ENCODE measurements at places on chromosomes 5 and 9. TPM values are rescaled to one million over a fixed set of nuclear protein-coding genes. Genes with fewer than 3 reads are reported as not detected.

SLC22A4 gene
- 5.7 TPM for total RNA-seq

GRCh38 chr5:37064442-37064841 lies 184.7 kb downstream of the CPLANE1 start:
- DNase-seq: no peak

DNA sequence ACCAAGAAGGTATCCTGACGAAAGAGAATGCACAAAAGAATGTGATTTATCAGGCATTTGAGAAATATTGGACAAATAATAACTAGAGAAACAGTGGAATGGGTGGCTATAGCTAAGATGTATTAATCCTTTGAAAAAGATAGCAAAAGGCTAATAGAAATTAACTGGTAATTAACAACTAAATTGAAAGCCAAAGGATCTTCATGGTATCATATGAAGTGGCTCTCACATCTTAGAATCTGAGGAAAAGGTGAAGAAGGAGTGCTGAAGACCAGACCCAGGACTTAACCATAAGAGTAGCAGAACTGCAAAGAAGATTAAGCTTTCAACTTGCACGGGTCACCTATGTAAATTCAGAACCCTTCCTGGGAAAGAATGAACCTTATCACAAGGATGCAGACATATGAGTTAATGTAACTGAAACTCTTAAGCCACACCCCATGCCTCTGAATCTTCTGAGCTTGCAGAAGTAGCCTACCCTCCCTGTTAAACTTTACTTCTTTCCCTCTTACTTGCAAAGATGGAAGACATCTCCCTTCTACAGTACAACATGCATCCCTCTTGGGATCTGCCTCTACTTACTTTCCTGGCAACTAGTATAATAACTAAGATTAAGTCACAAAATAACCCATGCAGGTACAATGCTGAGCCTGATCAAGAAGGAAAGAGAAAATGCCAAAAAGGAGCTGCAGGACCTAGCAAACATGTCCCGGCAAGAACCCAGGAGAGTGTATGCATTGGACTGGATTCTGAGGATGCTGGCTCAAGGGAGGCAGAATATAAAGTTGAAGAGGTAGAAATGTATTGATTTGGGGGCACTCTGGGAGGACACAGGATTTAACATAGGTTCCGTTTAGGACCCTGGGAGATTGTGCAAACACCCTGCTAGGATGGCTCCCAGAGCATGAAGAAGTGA lies 395.5 kb upstream of the SLC30A5 start:
- no peak for DNase-seq

- DNase-seq: no peak
Measured at GRCh38 chr5:150598006-150598405, 42.5 kb upstream of the SYNPO start.

All from dermis microvascular lymphatic vessel endothelial cell (primary cell).